ENCODE measurements at places on chromosomes 1 and 21.
A peak's percentile ranks its signal among the peaks of the same experiment; 100 is the strongest.

DNA sequence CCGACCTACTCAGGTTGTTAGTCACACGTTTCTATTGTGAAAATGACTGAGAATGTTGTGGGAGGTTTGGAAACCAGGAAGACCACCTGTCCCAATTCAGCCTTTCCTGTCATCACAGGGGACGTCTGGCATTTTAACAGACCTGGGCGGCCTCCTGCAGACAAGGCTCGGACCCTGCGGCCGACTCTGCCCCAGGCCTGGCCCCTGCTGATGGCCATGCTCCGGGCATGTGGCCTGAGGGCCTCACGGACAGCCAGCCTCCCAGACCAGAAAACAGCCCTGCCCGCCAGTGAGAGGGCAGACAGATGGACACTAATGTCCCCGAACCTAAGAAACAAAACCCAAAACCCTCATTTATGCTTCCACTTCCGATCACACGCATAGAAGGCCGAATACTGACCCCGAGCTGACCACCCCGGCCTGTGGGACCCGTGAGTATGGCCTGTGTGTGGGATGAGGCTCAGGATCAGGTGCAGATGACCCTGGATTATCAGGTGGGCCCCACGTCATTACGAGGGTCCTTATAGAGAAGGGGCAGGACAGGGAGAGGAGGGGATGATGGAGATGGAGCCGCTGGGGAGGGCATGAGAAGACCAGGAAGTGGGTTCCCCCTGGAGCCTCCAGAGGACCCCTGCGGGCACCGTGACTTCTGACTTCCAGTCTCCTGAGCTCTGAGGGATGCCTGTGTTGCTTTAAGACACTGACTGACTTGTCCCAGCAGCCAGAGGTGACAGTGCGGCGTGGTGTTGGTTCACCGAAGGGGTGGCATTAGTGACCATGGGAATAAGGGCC lies 9.6 kb downstream of the COL18A1 start:
- no peak for DNase-seq

DNA sequence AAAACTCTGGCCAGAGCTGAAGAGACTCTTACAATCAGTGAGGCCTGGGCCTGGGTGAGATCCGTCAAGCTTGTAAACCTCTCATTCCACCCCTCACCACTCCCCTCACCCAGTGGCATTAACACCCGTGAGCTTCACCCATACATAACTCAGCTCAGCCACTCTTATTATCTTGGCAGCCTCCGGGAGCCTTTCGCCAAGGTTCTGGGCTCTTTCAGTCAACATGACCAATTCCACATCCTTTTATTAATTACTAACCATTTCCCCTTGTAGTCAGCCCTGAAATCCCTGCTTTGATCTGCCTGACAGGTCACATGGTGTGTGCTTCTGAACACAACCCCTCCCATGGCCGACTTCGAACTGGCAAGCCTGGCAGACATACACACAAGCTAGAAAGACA lies 134.8 kb downstream of the SETD4 start:
- no peak for DNase-seq

GRCh38 chr1:89734442-89734841 lies 86.4 kb upstream of the LRRC8D start:
- no peak for DNase-seq

DNA sequence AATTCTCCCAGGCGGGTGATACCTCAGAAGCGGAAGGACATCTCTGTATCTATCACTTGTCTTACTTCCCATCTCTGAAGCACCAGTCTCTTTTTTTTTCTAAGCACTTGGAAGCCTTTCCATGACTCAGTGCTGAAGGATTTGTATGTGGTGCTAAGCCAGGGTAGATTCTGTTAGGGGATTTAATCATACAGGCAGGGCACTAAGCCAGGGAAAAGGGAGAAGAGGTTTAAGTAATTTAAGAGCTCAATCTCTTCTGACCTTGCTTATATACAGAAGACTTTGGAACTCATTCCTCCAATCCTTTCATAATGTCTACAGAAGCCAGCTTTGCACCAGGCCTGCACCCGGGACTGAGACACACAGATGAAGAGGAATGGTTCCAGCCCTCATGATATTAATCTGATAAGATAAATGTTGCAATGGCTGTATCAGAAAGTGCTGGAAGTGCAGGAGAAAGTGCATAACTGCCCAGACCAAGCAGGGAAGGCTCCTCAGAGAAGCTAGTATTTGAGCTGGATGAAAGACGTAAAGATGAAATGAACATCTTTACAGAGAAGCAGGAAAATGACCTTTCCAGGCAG lies 11.0 kb downstream of the FAM163A start:
- no peak for DNase-seq

- DNase-seq, result peak; percentile 80
These were observed 28.3 kb downstream of the EIF2D start for GRCh38 chr1:206583707-206584648.

DNA sequence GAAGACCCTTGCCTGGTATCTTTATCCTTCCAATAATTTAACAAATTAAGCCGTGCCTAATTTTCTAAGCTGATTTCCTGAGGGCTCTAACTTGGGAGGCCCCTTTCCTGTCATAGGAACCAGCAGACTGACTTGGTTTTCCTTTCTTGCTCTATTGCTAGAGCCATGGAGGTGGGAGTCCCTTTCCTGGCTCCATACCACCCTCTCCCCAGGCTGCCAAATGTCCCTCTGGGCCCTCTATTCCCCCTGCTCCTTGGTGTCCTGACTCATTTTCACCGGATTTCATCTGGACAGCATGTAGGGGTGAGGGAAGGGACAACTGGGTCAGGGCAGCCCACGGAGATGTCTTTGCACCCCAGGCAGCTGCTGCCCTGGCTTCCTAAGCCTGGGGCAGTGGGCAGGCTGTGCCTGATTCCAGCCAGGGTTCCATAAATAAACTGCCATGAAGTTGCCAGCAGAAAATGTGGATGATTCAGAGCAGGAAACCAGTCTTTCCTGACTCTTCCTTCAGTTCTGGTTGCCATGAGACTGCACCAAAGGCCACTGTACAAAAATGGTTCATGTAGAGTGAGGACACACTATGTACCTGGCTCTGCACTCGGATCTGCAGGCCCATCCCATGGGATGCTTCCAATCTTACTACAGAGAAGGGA lies 38.0 kb upstream of the SERBP1 start:
- no peak for DNase-seq

DNA sequence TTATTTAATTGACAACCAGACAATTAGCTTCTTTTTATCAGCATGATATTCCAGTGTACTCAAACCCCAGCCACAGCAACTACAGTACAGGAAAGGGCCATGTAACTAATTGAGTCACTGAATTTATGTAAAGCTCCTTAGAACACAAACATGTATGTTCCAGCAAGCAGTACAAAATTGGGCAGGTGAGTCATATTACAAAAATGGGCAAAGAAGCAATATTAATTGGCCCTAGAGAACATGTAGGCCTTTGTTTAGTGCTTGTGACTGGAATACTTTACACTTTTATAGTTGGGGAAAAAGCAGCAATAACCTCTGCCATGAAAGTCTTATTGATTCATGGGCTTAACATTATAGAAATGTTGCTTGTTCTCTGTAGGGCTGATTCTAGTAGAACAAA lies 31.8 kb downstream of the CLEC20A start:
- DNase-seq, result no peak

GRCh38 chr1:80846966-80847365 lies 953.8 kb upstream of the ADGRL2 start:
- DNase-seq, result no peak
